Activated T-cell treated with anti-CD3 and anti-CD28 coated beads, Interleukin-2, amount 50 U/mL, for 72 hours (primary cell): ENCODE measurements at places on chromosomes 4 and X. TPM values are rescaled to one million over a fixed set of nuclear protein-coding genes. Genes with fewer than 3 reads are reported as not detected.

DNA sequence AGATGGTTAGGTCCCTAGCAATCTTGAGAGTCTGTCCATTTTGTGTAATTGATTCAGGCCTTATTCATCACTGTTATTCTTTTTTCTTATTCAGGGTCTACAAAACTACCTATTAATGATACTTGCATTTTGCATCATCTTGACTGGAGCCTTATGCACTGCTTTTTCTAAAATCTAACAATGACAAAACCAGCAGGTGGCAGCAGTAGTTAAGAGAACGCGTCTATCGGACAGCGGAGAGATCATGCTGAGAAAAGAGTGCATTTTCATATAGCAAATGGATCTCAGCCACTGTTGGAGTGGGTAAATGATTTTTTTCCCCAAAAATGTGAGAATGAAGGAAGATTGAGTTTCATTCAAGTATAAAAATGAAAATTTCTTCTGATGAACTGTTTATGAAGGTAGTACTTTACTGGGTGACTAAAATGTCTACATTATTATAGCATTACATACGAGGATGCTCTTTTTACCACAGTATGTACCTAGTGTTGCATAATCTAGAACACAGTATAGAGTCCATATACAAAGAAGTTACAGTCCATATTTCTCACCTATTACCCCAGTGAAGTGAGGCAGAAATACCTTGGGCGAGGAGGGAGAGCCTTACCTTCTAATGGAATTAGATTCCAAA is 43.2 kb downstream of the TMEM144 start:
- peak; percentile 51 for DNase-seq

- DNase-seq, result no peak
These were observed 240.2 kb upstream of the ADAMTS3 start for GRCh38 chr4:72809208-72809607.

DNA sequence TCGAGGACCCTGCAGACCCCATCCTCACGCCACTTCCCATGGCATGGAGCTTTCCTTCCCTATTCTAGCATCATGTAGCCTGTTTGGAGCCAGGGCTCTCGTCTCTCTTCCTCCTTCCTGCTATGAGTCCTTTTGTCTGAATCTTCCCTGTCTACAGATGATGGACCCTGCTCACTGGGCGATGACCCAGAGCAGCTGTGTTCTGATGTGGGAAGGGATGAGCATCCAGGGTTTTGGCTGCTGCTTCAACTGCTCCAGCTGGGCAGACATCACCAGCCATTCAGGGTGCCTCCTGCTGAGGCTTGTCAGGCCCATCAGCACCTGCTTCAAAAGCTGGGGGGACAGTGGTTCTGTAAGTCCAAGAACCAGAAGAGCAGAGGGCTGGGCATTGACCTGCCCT is 3.2 kb upstream of the CCKAR start:
- no peak for DNase-seq

GRCh38 chrX:46461660-46462191 is 83.5 kb downstream of the ZNF674 start:
- DNase-seq, result no peak

- DNase-seq, result no peak
These were observed 52.9 kb upstream of the TRPC5OS start for GRCh38 chrX:111823128-111823527.

DNA sequence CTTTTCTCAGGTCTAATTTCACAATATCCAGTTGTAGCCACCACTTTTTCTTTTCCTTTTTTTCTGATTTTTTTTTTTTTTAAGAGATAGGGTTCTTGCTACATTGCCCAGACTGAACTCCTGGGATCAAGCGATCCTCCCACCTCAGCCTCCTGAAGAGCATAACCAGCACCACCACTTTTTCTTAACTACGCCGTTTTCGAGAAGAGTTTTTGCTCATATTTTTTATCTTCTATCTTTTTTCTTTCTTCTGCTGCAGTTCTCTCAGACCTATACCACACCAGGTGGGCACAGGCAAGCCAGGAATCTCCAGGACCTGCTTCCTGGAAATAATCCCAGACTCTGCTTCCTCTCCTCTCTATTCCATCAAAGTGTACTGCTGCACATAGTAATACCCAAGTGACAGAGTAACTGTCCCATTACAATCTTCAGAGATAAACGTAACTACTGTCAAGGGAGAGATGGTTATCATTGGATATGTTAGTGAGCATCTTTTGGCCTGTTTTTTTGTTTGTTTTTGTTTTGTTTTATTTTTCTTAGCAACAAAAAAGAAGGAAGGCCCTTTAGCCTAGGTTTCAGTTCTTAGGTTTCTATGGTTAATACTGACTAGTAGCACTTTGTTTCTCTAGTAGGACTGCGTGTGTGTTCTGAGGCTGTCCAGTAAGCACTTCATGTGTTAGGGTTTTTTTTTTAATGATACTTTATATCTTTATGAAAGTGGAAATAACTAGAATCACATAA is 59.2 kb upstream of the TXK start:
- no peak for DNase-seq

CAPN6 gene
- not detected for total RNA-seq

UGT2A1 gene
- total RNA-seq, result not detected

- no peak for DNase-seq
These were observed 49.3 kb upstream of the EPHA5 start for GRCh38 chr4:65719635-65720034.

DNA sequence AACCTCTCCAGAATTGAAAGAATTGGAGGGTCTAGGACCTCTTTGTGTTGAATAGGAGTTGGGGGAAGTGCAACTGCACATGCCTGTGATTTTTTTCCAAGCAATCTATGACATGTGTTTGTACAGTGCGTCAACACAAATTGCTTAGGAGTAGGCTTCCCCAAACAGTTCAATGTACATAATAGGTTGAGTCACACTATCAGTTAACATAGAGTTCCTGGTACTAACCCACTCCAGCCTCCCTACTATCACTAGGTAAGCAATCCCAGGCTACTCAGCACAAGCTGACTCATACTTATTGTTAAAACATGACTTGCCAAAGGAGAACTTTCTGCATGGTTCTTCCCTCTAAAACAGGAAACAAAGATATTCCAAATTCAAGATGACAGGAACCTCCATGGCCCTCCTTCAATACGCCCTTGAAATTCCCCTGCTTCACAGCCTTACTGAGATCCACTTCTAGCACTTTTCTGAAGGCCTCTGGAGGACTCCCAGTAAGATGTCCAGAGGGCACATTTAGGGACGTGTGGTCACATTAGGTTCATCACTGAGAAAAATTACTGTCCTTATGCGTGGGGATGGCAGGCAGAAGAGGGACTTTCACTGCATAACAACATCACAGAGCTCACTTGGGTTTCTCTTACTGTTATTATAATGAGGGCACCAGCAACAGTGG is 8.4 kb upstream of the VSIG1 start:
- no peak for DNase-seq

GNRHR gene
- not detected for total RNA-seq

- DNase-seq, result no peak
These were observed 12.3 kb upstream of the TSR2 start for GRCh38 chrX:54427837-54428424.

DNA sequence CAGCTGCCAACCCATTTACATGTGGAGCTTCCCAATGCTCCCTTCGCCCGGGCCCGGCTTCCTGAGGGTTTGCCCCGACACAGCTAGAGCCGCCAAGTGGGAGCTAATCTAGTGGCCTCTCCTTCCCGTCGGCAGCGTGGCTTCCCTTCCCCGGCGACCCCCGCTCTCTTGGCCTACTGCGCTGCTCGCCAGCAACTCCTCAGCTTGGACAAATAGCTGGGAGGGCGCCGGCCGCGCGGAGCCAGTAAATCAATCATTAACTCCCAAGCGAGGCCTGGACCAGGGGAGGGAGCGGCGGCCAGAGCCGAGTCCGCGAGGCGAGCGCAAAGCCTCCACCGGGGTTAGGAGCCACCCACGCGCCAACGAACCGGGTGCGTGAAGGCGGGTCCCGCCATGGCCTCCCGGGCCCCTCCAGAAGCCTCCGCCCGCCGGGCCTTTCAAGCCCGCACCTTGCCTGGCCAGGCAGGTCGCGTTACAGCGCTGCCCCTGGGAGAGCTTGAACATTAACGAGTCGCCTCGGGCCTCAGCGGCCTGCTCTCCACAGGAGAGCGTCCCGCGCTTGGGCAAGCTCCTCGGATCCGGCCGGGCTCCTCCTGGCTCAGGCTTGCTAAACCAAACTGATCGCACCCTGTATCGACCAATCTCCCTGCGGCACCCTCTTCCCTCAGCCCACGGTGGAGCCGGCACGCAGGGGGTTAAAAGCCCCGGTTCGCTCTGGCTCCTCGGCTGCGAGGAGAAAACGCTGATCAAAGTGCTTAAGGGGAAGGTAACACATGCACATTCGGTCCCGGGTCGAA is 10.6 kb upstream of the BCOR start:
- no peak for DNase-seq

IL1RAPL1 gene
- total RNA-seq, result not detected

GRCh38 chr4:184598753-184599491 is 50.3 kb downstream of the CASP3 start:
- no peak for DNase-seq

SORCS2 gene
- total RNA-seq, result 0.07 TPM

DNA sequence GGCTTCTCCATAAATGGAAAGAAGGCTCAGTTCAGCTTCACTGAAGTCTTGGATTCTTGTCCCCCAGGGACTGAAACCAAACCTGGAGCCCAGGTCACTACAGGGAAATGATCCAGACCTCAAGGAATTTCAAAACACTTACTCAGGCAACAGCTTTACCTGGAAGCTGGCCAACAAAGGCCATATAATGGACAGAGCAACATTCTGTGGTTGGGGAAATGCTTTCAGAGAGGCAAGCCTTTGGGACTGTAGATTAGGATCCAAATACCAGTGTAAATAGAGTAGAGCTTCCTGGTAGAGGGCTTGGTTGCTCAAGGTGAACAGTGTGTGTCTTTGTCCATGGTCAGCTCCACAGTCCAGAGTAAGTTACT is 57.0 kb upstream of the PROM1 start:
- no peak for DNase-seq
